8988T (cell line): ENCODE measurements at places on chromosomes 5 and 9.

DNA sequence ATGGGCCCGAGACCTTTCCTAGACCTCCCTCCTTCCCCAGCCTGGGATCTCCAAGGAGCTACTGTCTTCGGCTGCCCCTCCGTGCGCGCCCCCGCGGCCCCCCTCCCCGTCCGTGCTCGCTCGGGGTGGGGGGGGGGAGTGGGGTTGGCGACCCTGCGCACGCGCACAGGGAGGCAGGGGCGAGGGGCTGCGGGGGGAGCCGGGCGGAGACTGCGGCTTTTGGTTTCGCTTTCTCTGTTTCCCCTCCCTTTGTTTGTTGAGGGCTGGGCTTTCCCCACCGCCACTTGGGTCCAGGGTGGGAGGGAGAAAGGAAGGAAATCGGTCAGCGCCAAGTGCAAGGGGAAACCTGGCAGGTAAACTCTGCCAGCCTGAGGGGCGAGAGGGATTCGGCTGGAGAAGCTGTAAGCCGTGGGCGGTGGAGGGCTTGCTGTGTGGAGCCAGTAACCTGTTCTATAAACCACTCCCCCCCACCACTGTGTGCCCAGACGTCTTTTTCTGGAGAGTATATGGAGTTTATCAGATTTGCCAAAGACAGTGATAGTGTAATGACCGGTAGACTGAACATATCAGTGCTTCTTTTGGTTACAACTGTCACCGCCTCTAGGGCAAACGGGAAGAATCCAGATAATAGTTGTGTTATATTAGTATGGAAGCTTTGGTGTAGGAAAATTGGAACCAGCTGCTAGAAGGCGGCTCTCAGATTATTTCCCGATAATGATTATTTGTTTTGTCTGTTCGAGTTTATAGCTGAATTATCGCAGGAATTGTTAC, 684 bp downstream of the DNAJA1 start:
- DNase-seq: no peak

- no peak for DNase-seq
Observed at GRCh38 chr5:144237851-144238250, 67.2 kb downstream of the KCTD16 start.

DNA sequence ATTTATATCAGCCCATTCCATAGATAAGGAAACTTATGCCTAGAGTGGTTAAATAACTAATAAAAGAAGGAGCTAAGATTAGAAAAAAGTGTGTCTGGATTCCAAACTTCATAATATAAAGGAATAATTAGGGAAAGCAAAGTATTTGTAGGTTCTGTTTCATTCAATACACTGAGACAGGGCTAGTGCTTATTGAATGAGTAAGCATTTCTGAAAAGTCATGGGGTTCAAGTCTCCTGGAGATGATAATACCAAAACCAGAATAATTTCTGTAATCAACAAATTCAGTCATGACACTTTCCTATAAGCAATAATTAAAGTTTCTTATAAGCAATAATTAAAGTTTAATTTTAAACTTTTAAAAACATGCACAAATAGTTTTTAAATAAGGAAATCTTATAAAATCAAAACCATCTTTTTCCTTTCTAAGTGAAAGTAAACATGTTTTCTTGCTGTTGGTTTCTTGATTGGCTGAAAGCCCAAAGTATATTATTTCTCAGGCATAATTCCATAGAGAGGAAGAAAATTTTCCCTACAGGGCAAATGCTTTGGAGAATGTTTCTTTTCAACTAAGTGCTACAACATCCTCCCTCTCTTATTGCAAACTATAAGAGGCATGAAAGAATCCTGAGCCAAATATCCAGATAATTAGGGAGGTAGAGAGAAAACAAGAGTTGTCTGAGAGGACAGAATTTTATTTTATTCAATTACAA, 510.2 kb downstream of the PRELID2 start:
- no peak for DNase-seq

DNA sequence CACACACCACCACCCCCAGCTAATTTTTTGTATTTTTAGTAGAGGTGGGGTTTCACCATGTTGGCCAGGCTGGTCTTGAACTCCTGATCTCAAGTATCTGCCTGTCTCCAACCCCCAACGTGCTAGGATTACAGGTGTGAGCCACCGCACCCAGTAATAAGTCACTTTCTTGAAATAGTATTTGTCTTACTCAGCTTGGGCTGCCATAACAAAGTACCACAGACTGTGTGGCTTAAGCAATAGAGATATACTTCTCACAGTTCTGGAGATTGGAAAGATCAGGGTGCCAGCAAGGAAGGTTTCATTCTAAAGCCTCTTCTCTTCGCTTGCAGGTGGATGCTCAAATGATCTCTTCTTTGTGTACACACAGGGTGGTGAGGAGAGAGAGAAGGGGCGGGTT, 99.8 kb downstream of the ARRDC3 start:
- no peak for DNase-seq

DNA sequence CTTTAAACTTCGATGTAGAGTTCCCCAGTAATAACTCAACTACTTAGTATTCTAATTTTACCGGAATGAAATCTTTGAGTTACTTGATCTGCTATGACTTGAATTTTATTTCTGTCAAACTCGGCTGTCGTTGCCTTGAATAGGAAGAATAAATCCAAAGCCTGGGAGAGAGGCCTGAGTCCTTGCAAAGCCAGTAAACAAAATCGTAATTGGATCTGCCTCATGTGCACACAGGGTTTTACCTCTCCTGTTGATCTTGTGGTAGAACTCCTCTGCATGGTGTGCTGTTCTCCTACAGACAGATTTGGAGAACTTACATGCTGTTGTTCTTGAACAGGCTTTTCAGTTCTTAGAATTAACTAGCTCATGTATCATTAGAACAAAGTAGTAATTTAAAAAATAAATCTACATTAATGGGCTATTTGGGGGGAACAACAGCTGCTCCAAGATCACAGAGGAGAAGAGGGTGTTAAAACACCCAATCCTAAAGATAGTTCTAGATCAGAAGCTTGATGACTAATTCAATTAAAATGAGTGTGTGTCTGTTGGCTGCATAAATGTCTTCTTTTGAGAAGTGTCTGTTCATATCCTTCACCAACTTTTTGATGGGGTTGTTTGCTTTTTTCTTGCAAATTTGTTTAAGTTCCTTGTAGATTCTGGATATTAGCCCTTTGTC, 28.9 kb downstream of the HSPB3 start:
- no peak for DNase-seq

- DNase-seq: no peak
Observed at GRCh38 chr5:59521476-59521875, 372.1 kb downstream of the PDE4D start.

- peak; percentile 72 for DNase-seq
Observed at GRCh38 chr5:150486402-150487198, 21.3 kb upstream of the NDST1 start.

- DNase-seq: no peak
Observed at GRCh38 chr5:13708906-13709305, 235.6 kb downstream of the DNAH5 start.
